ENCODE measurements at places on chromosomes 2 and 18.

DNA sequence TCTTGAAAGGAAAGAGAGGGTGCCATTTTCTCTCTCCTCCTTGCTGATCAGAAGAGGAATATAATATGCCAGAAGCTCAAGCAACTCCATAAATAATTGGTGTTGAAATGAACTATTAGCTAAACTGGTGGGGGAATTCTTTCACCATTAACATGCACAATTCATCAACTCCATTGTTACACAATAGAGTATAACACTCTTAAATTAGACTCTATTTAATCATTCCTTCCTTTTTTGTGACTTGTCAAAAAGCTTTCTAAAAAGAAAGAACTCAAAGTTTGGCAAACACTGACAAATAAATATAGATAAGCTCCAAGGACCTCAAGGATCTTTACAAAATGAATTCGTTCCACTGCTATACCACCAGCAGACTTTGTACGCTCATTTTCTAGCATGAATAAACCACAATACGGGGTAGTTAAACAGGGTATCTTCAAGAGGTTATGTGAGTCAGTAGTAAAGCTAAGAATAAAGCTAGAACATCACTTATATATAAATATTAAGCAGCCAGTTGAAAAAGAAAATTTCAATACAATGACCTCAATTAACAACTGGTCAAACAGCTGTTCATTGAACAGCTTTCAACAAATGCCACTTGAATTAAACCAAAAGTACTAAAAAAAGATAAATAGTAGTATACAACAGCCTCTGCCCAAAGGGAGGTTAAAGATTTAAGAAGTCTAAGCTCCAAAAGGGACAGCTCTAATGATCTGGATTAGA is 6.4 kb downstream of the TRAK2 start:
- DNase-seq = no peak

GRCh38 chr2:64655018-64655664 is 1.4 kb upstream of the SERTAD2 start:
- no peak for DNase-seq

DNA sequence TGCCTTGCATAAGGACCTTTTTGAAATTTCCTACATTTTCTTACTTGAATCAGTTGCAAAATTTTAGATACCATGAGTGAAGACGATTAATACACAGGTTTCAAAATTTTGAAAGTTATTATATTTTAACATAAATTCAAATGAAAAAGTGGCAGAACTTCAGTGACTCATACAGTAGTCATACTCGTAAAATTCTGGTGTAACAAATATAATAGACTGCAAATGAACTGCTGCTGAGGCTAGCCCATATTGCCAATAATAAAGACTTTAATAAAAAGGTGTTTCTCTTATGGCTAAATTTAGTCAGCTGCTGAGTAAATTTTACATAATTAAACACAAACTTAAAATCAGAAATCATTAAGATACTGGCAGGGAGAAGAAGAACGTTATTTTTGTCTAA is 36.9 kb downstream of the MSH6 start:
- no peak for DNase-seq

GRCh38 chr2:37415128-37415820 is 70.8 kb downstream of the QPCT start:
- DNase-seq = no peak

GRCh38 chr2:205216092-205216491 is 466.2 kb upstream of the NRP2 start:
- no peak for DNase-seq

GRCh38 chr2:82780050-82780449 is 1679.0 kb downstream of the SUCLG1 start:
- no peak for DNase-seq

- DNase-seq = no peak
Measured at GRCh38 chr2:217868911-217869334, 133.9 kb downstream of the TNS1 start.

DNA sequence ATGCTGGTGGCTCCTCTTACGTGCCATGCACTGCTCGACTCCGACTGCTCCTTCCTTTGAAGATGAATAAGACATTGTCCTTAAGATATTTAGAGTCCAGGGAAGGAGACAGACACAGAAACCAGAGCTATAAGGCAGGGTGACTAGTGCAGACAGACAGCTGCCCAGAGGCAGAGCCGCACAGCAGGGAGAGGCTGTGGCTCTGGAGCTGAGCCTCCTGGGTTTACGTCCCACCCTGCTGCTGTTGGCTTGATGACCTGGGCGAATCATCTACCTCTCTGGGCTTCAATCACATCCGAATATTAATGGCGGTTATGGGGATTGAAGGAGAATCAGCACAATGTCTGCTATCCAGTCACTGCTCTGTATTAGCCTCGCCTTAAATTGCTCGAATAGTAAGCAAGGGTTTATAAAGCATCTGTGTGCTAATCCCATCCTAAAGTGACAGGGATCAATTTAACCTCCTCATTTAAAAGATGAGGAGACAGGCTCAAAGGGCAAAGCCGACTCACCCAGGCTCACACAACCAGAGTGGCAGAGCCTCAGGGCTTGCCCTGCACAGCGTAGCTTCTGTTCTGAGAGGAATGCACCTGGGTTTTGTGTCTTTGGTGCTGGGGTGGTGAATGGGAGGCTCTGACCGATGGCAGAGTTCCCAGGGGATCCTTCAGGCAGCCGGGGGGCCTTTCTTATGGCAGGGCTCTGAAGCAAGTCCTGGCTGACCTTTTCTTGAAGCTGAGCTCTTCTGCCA is 284.1 kb downstream of the MYCN start:
- DNase-seq = no peak

DNA sequence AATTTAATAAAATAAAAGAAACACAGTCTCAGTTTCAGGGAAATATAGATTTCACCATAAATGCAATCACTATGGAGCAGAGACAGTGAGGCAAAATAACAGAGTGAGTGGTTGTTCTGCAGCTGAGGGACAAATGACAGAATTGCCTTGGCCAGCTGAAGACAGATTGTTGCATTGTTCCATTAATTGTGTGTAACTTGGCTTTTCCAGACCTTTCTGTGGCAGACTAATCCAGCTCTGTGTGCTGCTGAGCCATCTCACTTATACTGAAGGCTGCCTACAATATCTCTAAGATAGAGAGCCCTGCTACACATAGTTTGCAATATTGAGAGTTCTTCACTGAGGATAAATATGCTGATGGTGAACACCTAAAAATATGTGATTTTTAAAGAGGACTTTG is 11.5 kb downstream of the LRRTM1 start:
- no peak for DNase-seq

DNA sequence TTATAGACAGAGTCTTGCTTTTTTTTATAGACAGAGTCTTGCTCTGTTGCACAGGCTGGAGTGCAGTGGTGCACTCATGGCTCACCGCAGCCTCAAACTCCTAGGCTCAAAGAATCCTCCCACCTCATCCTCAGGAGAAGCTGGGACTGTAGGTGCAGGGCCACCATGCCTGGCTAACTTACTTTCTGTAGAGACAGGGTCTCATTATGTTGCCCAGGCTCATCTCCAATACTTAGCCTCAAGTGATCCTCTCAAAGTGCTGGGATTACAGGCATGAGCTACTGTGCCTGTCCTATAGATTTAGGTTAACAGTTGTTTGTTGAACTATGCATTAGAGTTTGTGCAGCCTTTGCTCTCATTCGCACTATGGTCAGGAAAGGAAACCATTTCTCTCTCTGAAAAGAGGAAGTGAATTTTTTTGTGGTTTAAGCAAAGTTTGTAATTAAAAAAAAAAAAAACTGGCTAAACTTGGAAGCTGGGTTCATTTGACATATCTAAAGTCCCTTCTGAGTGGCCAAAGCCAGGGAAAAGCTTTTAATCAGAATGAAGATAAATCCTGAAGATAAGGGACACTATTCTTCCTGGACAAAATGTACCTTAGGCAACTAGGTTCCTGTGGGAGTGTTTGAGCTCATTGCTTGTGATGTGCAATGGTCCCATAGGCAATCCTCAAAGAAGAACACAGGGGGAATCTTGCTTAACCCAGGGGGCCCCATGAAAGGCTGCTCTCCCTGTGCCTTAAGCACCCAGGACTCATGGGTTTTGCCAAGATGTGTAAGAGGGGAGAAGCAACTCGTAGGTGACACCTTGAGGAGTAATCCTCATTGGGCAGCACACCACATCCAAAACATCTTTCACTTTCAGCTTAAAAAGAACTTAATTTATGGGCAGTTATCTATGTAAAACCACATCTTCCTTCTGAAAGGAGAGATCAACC is 201.7 kb downstream of the MREG start:
- no peak for DNase-seq

GRCh38 chr2:189608795-189609422 is 28.3 kb upstream of the SLC40A1 start:
- DNase-seq = no peak

DNA sequence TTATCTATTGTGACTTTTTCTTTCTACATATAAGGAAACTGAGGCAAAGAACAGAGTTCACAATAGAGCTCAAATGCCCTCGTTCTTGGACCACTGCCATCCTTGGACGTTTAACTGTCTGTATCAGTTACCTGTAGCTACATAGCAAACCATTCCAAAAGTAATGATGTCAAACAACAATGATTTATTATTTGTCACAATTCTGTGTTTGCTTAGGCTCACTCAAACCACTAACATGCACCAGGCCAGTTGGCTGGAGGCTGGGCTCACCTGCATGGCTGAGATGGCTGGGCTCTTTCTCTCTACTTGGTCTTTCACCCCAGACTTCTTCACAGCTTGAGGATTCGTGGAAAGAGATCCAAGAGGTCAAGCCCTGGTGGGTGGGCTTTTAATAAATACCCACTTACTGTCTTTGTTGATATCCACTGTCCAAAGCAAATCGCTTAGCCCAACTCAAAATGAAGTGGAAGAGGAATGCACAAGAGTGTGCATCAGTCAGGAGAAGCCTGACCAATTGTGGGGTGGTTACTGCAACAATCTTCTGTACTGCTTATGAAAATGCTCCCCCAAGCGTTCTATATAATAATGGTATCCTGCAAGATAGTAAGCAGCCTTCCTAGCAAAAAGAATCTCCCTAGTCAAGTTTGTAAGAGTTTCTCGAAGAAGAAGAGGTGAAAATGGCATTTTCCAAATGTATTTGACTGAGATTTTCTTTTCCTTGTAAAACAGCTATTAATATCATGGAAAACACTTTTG is 163.5 kb upstream of the NT5C1B start:
- no peak for DNase-seq

GRCh38 chr2:186187854-186188253 is 298.2 kb upstream of the ZC3H15 start:
- DNase-seq = no peak

Measured in AG04449 (cell line).